ENCODE measurements at places on chromosomes 7 and 10.

- DNase-seq: no peak
Observed at GRCh38 chr7:3914051-3914775, 613.2 kb downstream of the SDK1 start.

- DNase-seq: no peak
Observed at GRCh38 chr7:142606081-142606480, 143.2 kb upstream of the PRSS1 start.

DNA sequence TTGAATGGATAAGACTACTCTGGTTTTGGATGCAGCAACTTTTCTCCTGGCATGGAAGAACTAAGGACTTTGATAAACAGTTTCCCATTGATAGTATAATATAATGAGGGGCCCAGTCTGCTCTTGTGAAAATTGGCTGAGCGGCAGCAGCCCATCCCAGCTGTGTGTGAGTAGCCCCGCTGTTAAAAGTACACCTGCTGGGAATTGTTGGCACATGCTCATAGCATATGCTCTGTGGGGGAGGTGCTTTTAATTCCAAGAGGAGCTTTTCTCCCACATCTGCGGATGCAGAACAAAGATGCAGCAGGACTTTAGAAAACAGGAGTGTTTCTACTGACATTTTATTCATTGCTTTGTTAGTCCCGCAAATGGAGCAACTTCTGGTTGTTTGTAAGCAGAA, 19.0 kb downstream of the SRI start:
- DNase-seq: no peak

- no peak for DNase-seq
Observed at GRCh38 chr10:20017961-20018360, 201.7 kb downstream of the PLXDC2 start.

GRCh38 chr10:33673839-33674415, 339.5 kb upstream of the NRP1 start:
- no peak for DNase-seq

- no peak for DNase-seq
Observed at GRCh38 chr10:101091546-101092290, 29.9 kb downstream of the KAZALD1 start.

DNA sequence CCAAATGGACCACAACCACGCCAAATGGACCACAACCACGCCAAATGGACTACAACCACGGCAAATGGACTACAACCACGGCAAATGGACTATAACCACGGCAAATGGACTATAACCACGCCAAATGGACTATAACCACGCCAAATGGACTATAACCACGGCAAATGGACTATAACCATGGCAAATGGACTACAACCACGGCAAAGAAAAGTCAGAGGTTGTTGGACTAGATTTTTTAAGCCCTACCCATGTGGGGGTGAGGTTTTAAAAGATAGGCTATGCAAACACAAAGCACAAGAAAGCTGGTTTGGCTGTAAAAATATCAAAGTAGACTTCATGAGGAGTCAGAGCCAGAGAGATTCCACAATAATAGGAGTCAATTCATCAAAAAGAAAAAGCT, 55.8 kb downstream of the NCAPG2 start:
- DNase-seq: no peak

- no peak for DNase-seq
Observed at GRCh38 chr10:9018195-9019173, 964.0 kb downstream of the GATA3 start.

- DNase-seq: no peak
Observed at GRCh38 chr7:27730112-27730511, 9.8 kb upstream of the TAX1BP1 start.

- DNase-seq: no peak
Observed at GRCh38 chr7:2611401-2611800, 20.4 kb upstream of the TTYH3 start.

- DNase-seq: no peak
Observed at GRCh38 chr7:11710377-11710776, 121.6 kb downstream of the THSD7A start.

- DNase-seq: no peak
Observed at GRCh38 chr7:27080844-27081436, 14.9 kb downstream of the HOXA1 start.

DNA sequence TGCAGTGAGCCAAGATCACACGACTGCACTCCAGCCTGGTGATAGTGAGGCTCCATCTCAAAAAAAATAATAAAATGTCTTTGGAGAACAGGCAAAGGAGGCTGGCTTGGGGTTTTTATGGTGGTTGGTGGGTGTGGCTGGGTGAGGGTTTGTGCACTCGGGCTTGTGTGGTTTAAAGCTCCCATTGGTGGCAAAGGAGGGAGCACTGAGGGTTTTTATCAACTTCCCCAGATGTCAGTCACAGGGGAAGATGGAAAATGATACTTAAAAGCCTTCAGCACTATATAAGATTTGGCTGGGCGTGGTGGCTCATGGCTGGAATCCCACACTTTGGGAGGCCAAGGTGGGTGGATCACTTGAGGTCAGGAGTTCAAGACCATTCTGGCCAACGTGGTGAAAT, 16.3 kb upstream of the RNF216 start:
- no peak for DNase-seq

DNA sequence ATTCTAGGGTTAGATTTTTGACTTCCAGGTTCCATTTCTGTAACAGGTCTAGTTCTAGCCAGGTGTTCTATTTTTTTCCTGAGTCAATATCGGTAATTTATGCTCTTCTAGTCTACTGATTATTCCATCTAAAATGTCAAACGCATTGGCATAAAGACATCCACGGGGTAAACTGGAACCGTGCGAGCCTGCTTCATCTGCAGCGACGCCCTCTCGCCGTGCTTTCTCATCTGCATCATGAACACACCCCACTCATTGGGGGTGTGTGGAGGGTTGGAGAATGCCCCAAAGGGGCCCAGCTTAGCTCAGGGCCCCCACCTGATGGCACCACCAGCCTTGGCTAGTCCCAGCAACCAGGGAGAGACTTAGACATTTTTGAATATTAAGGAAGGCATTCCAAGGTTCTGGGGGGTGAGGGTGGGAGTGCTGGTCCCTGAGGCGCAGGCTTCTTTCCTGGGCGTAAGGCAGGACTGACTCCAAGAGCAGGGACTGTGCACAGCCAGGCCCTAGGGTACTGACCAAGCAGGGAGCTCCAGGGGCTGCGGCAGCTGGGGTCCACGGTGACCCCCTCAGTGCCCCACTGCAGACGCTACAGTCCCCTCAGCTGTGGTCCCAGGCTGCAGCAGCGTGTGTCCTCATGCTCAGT, 12.9 kb upstream of the CRYGN start:
- no peak for DNase-seq

GRCh38 chr10:110396284-110396651, 91.5 kb upstream of the SMNDC1 start:
- no peak for DNase-seq

- no peak for DNase-seq
Observed at GRCh38 chr7:53113424-53113823, 78.0 kb downstream of the POM121L12 start.

- DNase-seq: no peak
Observed at GRCh38 chr10:26311383-26311940, 94.9 kb downstream of the GAD2 start.

DNA sequence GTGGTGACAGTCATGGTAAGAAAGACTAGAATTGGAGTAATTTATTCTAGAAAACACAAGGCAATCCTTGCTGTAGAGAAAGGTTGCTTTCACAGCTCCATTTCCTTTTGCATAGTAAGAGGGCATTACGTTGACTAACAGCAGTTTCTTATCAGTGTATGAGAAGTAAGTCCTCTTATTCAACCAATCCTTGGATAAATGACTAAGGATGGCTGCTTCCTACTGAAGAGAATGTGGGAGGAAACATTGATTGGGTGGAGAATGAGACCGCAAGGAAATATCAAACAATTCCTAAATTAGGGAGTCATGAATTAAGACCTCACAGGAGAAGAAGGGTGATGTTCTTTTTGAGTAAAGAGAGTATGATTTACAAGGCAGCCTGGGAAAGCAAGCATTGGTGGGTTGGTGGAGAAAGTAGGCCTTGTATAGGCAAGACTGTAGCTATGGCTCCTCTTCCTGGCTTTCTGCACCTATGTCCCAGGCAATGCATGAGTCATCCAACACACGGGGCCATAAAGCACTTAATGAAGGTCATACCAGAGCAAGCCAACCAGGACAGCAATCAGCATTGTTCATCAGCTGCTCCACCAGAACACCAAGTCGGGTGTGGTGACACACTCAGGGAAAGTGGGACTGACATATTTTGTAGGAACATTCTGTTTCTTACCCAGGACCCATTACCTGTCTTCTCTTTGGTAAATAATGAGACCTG, 5.6 kb downstream of the MGAM start:
- no peak for DNase-seq

DNA sequence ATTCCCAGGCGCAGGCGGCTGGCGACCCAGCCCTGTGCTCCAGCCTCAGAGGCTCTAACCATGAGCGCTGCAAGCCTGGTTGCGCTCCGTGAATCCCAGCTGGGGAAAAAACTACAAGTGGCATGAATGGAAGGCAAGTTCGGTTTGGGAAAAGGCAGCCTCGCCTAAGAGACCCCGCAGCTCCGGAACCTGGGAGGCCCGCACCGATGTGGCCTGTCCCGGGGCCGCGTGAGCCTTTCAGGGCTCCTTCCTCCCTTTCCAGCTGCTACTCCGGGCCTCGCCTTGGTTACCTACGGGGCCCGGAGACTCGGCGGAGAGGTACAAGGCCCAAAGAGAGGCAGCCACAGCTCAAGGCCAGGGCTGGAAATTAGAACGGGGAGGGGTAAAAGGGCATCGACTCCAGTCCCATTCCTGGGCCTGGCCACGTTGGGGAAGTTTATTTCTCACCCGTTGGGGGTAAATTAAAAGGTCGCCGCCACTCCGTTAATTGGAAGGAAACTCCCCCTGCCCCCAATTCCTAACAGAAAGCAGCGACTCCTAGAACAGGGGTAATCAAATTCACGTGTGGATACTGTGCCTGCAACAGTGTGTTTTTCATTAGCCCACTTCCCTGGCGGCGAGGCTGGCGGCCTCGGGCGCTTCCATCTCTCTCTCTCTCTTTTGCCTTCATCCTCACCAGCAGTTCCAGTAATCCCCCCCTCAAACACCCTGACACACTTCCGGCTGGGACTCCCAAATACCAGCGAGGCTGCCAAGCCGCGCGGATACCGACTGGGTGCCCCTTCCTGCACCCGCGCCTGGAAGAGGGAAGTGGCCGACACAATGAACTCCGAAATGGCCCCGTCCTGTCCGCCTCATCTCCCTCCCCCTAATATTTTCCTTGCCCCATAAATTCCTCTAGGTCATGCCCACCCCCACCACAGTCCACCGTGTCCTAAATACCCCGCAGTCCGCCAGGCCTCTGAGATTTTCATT, 1.5 kb upstream of the HOXA9 start:
- no peak for DNase-seq

DNA sequence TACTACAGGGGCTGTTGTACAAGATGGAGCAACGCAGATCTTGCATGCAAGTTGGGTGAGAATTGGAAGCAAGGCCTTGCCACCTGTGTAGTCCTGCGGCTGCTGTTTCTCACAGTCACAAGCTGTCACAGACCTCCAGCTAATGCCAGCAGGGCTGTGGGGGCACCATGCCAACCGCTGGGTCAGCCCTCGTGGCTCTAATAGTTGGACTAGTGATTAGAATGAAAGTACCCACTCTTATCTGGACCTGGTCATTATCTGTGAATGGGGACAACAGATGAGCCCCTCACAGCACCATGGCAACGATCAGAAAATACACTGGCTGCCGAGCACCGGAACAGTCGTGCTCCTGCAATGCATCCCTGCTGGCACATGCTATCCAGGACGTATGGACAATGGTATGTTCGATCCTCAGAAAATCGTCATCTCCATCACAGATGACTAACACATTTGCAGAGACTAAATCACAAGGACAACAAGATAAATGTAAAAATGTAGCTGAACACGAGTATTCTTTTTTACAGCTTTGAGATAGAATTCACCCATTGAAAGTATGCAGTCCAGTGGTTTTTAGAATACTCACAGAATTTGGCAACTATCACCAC, 80.4 kb upstream of the CALN1 start:
- DNase-seq: no peak

- no peak for DNase-seq
Observed at GRCh38 chr10:110168601-110169481, 38.6 kb upstream of the MXI1 start.

- DNase-seq: no peak
Observed at GRCh38 chr7:114988026-114988425, 66.1 kb downstream of the MDFIC start.

- DNase-seq: no peak
Observed at GRCh38 chr7:3146571-3147226, 103.0 kb upstream of the CARD11 start.

DNA sequence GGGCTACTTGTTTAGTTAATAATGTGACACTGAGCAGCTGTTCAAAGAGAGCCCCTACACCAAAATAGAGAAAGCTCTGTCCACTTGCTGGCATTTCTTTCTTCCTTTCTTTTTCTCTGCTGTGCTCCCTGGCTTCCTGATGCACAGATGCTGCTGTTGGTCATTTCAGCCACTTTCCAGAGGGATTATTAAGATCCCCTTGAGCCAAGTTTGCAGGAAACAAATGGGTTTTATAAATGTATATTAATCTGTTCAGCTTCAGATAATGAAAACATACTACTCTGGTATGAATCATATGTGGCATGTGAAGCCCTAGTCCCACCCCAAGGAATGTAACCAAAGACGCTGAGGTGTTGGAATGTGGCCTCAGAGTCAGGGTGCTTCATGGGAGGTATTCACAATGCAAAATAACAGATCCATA, 638.2 kb upstream of the FZD8 start:
- no peak for DNase-seq

DNA sequence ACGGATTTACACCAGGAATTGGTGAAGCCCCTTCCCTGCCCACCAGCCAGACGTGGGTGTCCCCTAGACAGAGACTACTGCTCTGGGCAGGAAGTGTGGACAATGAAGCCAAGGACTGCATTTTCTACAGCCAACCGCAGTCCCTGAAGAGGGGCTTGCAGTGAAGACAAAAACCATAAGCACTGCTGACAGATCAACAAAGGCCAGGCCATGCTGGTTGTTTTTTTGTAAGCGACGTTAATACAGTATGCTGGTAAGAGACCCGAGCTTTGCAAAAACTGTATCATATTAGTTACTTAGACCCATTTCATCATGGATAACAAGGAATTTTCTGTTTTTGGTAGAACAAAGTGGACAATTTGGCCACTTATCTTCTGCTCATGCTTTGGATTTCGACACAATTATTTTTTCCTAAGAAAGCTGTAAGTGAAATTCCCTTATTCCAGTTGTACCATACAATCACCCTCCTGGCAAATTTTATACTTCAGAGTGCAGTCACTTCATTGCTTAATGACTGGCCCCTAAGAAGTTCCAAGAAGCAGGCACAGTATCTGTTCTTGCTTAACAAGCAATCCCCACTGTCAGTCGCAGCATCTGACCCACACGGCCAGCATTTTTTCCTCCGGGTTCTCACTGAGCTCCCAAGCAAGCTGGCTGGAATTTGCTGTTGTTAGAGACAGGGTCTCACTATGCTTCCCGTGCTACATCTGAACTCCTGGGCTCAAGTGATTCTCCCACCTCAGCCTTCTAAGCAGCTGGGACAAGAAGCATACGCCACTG, 163.5 kb downstream of the PARD3 start:
- DNase-seq: no peak

- no peak for DNase-seq
Observed at GRCh38 chr10:43043773-43044447, 33.0 kb upstream of the RET start.
